Endothelial cell of umbilical vein (primary cell): ENCODE measurements at places on chromosomes 7 and 10. TPM values are rescaled to one million over a fixed set of nuclear protein-coding genes. Genes with fewer than 3 reads are reported as not detected.
A peak's percentile ranks its signal among the peaks of the same experiment; 100 is the strongest.

DNA sequence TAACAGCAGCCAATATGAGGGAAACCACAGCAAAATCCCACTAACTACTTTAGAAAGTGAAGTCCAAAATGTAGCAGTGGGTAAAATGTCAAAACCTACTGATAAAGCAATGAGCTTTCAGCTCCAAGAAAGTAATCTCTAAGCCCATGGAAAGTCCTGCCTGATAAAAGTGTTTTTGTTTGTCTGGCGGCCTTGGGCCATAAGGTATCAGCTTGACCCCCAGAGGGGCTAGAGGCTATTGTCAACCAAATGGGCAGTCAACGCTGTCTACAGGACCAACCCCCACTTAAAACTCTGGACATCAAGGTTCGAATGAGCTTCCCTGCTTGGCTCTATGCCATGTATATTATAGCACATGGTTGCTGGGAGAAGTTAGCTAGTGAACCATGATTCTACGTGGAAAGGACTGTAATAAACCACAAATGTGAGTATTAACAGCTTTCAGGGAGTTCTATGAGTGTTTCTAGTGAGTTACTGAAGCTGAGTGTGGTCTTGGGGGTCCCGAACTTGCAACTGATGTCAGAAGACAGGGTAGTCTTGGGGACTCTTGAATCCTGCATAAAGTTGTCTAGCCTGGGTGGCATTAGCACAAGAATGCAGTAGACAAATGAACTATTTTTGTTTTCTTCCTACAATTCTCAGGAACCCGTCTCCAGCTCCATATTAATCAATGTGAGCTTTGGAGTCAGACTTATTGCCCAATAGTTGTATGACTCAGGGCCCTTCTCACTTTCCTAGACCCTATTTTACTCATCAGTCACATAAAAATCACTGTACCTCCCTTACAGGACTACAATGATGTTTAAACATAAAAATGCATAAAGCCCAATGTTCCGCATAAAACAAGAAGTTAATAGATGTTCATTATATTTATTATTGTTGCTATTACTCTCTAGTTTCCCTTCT is 164.9 kb downstream of the DGKI start:
- no peak for DNase-seq

GRCh38 chr10:31836569-31837406 is 91.8 kb downstream of the ARHGAP12 start:
- peak; percentile 44 for DNase-seq

DNA sequence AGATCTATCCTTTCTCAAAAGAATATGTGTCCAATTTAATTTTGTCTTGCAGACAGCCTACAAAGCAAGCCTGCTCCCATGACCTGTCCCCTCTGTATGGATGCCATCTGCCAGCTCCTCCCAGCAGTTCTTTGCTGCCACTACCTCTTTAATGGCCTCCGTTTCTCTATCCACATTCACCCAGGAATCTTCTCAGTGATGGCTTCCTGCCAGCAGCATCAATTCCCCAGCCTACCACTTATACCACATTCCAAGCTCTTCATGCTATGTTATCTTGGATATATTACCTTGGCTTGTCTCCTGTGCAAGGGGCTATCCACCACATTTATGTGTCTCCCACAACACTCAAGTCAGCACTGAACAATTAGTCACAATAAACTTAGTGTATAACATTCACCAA is 133.2 kb downstream of the VPS50 start:
- DNase-seq, result no peak

DNA sequence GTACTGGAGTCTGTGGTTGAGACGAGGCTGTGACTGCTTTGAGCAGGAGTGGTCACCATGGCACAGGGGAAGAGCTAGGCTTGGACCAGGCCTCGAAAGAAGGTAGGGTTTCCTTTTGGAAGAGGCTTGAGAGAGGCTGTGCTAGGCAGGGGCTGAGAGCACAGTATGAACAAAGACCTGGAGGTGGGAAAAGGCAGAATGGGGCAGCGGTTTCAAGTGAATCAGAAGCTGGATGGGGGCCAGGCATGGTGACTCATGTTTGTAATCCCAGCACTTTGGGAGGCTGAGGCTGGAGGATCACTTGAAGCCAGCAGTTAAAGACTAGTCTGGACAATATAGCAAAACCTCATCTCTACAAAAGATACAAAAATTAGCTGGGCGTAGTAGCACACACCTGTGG is 65.9 kb downstream of the CLIP2 start:
- peak; percentile 70 for DNase-seq

- no peak for DNase-seq
These were observed 108.3 kb downstream of the AOAH start for GRCh38 chr7:36615852-36616540.

GRCh38 chr10:18486438-18486837 is 164.9 kb downstream of the NSUN6 start:
- DNase-seq, result no peak

DNA sequence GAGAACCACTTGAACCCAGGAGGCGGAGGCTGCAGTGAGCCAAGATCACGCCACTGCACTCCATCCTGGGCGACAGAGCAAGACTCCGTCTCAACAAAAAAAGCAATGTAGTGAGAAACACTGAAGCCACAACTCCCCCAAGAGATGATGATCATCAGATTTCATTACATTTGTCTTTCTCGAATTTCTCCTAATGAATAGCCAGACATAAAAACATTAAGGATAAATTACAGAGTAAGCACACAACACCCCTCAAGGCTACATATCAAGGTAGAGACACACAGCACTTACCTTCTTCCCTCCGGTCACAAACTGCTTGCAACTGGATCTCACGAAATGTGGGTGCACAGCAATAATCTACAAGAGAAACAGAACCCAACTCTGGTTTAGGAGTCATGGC is 91.5 kb downstream of the VPS41 start:
- DNase-seq, result no peak

GRCh38 chr10:88253622-88254021 is 329.5 kb downstream of the RNLS start:
- no peak for DNase-seq

GRCh38 chr10:21369697-21370096 is 155.8 kb downstream of the SKIDA1 start:
- DNase-seq, result peak; percentile 92

DNA sequence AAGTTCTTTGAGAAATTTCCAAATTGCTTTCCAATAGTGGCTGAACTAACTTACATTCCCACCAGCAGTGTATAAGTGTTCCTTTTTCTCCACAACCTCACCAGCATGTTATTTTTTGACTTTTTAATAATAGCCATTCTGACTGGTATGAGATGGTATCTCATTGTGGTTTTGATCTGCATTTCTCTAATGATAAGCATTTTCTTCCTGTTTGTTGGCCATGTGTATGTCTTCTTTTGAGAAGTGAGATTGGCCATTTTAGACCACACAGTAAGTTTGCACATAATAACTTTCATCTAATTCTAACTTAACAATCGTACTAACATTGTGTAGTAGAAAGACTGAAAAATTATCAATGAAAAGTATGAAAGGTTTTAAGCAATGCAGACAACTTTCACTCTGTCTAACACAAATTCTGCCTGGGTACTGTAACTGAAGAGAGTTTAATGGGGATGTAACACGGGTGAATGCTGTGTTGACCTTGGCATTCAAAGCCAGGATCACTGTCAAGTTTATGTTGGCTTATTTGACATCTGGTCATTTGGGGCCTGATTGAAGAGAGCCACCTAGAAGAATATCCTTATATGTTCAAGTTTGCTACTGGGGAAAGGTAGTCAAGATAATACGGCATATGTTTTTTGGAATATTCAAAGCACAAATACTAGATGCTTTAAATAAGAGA is 50.4 kb downstream of the FAM171A1 start:
- DNase-seq, result no peak

- DNase-seq, result no peak
These were observed 39.6 kb upstream of the INHBA start for GRCh38 chr7:41742401-41743020.

GRCh38 chr10:23362069-23362830 is 17.7 kb upstream of the C10orf67 start:
- no peak for DNase-seq

DNA sequence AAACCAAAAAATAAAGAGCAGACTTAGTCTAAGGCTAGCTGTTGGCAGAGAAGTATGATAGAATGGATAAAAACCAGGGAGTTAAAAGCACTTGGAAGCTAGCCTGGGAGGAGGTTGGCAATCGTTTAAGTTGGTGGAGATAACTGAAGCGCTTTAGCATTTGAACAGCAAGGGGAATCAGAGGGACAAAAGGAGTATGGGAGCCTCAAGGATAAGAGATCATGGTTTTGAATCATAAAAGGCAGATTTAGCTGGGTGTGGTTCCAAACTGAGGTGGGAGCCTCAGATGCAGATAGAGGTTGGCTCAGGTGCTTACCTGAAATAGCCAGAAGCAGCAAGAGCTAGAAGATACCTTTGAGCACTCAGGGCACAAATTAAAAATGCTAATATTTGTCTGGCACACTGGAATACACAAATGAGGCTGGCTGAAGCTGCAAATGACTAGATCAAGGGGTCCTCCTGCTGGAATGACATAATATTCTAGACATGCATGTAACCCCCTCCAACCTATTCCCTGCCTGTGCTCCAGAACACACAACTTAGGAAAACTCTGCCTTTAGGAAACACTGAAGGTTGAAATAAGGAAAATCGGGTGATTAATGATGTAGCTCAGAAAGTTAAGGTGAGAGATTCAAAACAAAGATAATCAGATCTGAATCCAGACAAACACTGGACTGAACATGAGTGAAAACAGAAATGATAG is 372.3 kb upstream of the LRRN3 start:
- no peak for DNase-seq

DNA sequence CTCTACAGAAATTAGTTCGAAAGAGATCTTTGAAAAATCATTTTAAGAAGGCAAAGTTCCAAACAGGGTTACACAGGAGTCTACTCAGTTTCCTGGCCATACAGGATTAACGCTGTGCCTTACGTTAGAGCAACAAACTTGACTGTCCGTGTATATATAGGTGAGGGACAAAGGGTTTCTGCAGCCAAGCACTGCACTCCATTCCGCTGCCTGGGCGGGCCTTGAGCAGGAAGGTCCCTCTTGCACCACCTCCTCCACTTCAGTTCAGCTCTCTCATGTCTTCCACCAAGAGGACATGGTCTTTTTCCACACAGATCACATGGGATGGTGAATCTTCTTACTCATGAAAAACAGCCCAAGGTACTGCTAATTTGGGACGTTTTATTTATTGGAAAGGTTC is 43.2 kb downstream of the MCMBP start:
- no peak for DNase-seq

- no peak for DNase-seq
These were observed 97.9 kb upstream of the IKZF1 start for GRCh38 chr7:50206453-50207250.

- DNase-seq, result no peak
These were observed 60.9 kb upstream of the LANCL2 start for GRCh38 chr7:55304018-55304762.

DNA sequence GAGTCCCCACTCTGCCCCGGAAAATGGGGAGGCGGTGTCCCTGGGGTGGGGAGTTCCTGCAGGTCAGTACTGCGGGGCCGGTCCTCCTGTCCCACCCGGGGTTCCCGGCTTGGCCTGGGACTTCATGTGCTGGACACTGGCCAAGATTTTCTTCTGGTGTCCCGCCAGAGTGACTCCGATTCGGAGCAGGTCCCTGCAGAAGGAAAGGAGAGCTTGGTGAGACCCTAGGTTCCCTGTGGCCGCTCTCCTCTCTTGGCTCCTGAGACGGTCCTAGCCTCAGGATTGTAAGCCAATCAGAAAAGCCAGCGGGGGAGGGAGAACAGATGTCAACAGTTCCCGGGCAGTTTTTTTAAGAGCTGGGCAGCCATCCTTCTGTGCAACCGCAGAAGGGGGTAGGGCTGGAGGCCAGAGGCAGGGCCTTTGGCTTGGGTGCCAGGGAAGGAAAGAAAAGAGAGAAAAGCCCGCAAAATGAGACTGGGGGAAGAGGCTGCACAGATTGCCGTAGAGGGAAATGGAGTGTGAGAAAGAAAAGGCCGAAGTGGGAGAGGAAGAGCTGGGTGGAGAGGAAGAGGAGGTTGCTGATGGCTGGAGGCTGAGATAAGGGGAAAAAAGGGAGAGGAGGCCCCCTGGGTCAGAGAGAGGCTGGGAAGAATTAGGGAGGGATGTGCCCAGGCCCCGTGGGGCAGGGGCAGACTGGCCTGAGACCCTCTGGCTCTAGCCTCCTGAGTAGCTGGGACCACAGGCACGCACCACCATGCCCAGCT is 23.7 kb downstream of the EPHB4 start:
- peak; percentile 65 for DNase-seq

Gene LAMB1
- 588 and 591 TPM in 2 replicates for polyA plus RNA-seq

Gene EVX1
- polyA plus RNA-seq, result not detected in 2 replicates

Gene TMEM236
- polyA plus RNA-seq, result 0.19 and 0.29 TPM in 2 replicates

Gene C10orf143
- 0.26 and 0.53 TPM in 2 replicates for polyA plus RNA-seq

Gene UTF1
- not detected in 2 replicates for polyA plus RNA-seq

Gene CHRM2
- polyA plus RNA-seq, result not detected in 2 replicates

Gene POM121L12
- not detected in 2 replicates for polyA plus RNA-seq

Gene HOXA10
- polyA plus RNA-seq, result 23.7 and 30.3 TPM in 2 replicates

Gene CALN1
- polyA plus RNA-seq, result not detected in 2 replicates

Gene PRSS37
- polyA plus RNA-seq, result not detected in 2 replicates

Gene SPACDR
- 1.6 and 1.9 TPM in 2 replicates for polyA plus RNA-seq

Gene KNDC1
- not detected in 2 replicates for polyA plus RNA-seq

Gene IGFBP1
- 0.56 and 0.57 TPM in 2 replicates for polyA plus RNA-seq

Gene SAMD8
- polyA plus RNA-seq, result 17.1 and 19.6 TPM in 2 replicates
